ENCODE measurements at places on chromosomes 4 and X.

- DNase-seq, result no peak
Measured at GRCh38 chrX:152038804-152039203, 64.3 kb upstream of the GABRE start.

DNA sequence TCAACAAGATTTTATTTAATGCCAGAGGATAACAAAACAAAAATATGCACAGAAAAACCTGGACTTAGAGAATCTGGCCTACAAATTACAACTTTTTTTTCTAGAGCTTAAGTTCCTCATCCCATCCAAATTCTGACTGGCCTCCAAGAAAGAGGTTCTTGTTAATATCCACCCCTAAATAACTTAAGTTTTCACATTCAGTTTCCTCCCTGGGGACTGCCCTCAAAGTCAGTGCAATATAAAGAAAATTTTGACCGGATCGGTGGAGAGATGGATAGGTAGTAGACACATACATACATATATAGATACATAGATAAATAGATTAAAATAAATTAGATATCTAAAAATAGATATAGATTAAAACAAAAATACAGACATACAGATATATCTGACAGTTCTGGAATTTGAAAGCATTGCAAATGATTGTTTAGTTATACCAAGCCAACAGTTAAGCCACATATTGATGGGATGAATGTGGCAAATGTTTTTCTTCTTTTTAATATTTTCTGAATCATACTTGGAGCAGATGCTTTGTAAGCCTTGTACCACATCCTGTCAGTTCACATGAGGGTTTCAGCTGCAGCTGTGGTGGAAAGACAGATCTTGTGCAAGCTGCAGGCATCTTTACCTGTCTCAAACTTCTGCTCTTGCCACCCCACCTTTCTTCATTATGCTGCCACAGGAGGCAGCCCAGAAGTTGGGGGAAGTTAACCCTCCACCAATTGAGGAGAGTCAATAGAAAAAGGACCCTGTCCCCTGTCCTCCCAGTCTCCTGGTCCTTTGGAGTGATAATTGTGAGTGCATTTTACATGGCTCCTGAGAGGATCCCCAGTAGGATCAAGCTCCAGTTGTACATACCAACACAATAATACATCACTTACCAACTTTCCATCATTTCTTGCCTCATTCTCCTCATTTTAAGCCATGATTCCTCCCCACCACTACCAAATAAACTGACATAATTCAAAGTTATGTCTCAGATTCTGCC is 58.5 kb upstream of the PRDM8 start:
- DNase-seq, result peak; percentile 82

- no peak for DNase-seq
Measured at GRCh38 chrX:101219864-101220346, 319 bp downstream of the DRP2 start.

DNA sequence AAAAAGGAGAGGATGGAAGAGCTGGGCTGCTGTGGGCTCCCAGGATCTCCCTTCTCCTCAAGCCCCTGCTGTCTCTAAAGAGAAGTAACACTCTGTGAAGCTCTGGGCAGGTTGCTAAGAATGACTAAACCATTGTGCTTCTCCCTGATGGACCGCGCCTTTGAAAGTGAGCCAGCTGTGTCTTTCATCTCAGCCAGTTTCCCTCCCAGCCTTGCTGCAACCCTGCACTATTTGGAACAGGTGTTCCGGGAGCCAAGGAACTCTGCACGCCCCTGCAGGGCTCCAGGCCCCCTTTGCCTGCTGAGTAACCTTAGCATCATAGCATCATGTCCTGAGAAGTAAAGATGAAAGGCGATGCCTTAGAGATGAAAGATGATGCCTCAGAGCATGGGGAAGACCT is 39.7 kb downstream of the SMIM20 start:
- peak; percentile 71 for DNase-seq

- no peak for DNase-seq
Measured at GRCh38 chrX:41142130-41142910, 57.1 kb downstream of the USP9X start.

DNA sequence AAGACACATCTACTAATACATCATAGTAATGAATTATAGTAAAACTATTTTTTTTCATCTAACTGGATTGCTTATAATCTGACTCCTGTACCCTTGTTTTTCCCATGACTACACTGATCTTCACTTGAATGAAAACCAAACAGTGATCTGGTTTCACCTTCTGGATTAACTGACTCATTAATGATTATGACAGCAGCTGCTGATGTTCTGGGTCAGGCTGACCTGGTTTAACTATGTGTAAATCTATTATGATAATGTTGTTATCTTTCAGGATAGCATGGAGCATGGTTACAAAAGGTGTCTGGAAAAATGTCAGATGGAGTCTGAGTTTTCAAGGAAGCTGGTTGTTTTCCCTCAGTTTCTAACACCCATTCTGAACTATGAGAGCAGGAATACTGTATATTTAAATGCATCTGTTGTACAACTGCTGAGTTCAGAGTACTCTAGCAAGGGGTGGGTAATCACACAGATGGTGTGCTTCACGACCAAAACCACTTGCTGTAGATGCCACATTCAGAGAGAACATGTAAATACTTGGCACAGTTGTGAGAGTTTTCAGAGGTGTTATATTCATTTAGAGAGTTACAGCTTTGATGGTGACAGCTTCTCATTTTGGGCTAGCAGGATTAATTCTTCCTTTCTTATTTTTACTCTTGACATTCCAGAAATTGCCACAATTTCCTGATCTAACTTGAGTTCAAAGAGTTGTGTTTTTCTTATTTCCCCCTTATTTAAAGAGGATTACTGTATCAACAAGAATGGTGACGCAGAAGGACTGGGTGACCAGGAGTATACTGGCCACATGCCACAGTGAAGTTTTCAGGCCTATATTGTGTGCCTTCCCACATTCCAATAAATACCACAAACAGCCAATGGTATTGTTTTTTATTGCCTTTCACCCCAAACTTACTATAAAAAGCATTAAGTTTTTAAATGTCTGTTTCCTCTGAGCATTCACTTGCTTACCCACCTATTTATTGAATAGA is 249.7 kb upstream of the TET2 start:
- peak; percentile 30 for DNase-seq

- no peak for DNase-seq
Measured at GRCh38 chr4:111213531-111213930, 590.7 kb upstream of the PITX2 start.

- peak; percentile 11 for DNase-seq
Measured at GRCh38 chr4:165839615-165840333, 33.3 kb upstream of the TLL1 start.

DNA sequence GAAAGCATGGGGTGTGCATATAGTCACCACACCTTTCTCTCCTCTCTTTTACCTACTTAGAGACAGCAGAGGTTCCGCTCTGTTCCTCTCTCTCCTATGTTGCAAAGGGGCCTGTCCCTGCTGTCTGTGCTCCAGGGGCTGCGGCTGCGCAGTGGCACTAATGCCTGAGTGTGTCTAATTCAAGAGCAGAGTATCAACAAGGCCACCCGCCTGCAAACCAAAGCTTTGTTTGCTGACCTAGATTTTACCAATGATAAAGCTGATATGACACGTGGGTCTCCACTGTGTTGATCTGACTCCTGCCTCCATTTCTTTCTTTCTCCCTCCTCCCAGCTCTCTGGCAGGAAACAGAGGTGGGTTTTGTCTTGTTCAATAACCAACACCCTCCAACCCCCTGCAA is 74.9 kb downstream of the NSG1 start:
- no peak for DNase-seq

GRCh38 chr4:125796138-125796537 is 481.4 kb downstream of the FAT4 start:
- DNase-seq, result no peak

DNA sequence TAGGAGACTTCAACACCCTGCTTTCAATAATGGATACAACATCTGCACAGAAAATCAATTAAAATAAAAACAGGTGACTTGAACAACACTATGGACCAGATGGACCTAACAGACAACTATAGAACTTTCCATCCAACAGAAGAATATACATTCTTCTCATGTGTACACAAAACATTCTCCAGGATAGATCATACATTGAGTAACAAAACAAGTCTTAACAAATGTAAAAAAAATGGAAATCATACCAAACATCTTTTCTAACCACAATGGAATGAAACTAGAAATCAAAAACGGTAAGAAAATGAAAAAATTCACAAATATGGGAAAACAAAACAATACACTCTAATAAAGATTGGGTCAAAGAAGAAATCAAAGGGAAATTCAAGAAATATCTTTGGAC is 24.7 kb downstream of the CYP2U1 start:
- no peak for DNase-seq

- DNase-seq, result no peak
Measured at GRCh38 chr4:30879855-30880598, 159.9 kb downstream of the PCDH7 start.

DNA sequence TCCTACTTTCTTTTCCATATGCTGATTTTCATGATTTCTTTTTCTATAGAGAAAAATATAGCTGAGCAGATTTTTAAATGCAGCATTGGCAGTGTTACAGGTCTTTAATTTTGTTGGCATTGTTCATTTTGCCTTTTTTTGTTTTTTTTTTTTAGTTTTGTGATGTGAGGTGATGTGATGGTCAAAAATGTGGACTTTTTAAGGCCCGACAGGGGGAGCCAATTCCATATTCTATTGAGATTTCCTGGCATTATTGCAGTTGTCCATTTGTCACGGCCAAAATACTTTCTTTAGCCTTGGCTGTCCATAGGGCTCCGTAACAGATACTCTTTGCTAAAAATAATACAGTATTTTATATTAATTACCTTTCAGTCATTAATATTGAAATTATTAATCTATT is 47.8 kb downstream of the SLIT2 start:
- peak; percentile 68 for DNase-seq

DNA sequence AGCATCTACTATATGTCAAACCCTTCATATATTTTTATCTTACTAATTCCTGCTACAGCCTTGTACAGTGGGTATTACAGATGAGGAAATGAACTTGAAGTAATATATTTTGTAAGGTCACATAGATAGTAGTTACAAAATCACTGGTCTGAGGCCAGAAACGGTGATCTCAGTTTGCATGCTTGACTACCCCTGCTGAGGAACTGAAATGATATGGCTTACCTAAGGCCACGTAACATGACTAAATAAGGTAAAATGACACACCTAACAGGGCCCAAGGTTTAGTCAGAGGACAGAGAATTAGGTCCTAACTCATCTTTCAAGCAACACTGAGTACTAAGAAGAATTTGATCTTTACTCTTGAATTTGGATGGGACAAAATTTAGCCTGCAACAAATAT is 1.5 kb upstream of the COMMD8 start:
- no peak for DNase-seq

DNA sequence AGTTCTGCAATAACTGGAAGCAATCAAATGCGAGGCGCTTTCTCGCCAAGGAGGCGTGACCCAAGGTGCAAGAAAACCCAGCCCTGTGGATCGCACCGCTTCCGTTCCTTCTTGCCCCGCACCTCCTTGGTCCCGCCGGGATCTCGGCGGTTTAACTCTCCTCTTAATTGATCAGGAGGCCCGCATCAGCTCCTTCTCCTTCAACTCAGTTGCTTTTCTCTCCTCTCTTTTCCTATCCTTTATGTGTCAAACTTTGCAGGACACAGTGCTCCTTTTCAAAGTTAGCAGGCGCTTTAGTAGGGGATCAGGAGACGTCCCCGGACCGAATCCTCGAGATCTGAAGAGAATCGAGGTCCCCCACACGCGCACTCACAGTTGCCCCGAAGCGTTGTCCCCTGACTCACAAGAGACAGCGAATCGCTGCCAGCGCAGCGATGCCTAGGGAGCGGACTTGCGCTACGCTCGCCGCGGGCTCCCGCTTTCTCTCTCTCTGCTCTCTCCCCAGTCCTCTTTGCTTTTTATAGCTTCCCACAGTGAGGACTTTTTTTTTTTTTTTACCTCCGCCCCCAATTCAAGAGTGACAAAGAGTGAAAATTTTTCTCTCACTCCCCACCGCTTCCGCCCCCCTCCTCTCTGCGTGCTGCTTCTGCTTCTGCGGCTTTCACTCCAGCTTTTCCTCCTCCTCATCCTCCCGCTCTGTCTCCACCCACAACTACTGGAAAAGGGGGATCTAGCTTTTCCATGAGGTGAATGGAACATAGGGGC is at the start of gene DKK2:
TSS of gene DKK2 (minus strand) at position 495 of the 765 bp plus-strand sequence. CDS start 722 bp downstream, outside the sequence.
- peak; percentile 44 for DNase-seq

DNA sequence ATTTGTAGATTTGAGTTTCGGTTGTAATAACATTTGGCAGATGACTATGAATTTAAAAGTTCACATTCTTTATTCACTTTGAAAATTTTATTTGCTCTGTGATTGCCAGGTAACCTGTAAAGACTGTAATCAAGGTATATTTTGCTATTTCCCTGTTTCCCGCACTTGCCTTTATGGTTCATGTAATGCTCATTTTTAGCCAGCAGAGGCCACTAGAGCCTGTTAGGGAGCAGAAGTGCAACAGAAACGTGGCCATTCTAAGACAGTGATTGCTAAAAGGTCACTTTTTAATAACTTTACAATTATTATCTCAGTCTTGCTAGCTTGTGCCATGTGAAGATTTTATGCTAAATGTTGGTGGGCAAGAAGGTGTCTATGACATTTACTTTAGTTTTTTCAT is 12.4 kb downstream of the YIPF6 start:
- DNase-seq, result peak; percentile 55

DNA sequence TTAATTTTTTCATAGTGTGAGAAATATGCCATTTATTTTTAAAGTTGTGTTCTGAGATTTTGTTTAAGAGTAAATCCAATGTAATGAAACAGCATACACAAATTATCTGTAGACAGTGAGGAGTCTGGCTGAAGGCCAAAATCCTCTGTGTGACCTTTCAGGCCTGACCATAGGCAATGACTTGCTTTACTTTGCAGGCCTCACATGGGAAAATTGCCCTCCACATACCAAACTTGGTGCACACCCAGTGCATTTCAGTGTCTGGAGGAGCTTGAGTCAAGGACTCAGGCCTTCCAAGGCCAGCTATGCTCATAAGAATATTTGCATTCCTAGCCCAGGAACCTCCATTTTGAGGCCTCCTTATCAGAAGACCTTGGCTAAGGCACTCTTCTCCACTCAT is 430.1 kb downstream of the GABRG1 start:
- no peak for DNase-seq

DNA sequence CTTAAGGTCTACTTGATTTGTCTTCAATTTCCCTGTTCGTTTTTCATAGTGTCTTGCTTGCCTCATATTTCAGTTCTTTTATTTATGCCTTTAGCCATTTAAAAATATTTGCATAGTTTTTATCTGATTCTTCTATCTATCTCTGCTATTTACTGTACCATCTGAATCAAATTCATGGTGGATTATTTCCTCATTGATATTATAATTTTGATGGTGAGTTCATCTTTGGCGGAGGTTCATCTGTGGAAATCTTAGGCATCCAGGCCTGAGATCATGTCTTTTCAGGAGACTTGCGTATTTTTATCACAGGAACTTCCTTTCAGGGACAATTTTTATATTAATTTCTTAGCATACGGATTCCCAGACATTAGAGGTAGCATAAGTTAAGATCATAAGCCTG is 275.2 kb downstream of the STPG2 start:
- DNase-seq, result no peak

DNA sequence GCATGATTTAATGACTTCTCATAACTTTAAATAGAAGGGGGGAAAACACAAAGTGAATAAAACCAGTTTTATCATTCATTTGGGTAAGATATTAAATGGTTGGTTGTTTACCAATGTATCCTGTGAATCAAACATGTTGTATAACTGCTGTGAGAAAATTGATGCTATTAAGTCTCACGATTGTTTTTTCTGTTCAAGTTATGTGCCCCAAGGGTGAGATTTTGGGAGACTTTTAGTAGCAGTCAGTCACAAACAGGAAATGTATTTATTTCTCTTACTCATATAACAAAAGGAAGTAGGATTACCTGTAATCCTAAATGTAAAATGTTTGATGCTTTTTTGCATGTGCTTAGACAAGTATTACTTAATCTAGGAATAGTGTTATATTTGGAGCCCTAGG is 39.2 kb downstream of the MTHFD2L start:
- DNase-seq, result no peak

GRCh38 chrX:53190363-53190960 is 34.5 kb downstream of the KDM5C start:
- DNase-seq, result peak; percentile 11
